Activated CD4-positive, alpha-beta T cell treated with anti-CD3 and anti-CD28 coated beads for 24 hours (primary cell): ENCODE measurements at places on chromosomes 2 and 18.

DNA sequence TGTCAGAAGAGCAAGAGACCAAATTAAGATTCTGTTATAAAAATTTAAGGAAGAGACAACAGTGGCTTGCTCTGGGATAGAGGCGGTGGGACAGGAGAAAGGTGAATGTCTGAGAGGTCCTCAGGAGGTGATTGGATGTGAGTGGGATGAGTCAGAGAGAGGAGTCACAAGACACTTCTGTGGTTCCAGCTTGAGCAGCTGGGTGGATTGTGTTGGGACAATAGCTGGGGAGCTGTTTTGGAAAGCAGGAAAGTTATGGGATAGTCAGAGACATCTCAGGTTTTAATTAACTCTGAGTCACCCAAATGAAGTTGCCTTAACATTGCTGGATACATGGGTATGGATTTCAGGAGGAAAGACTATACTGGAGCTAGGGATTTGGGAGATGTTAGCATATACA, 218.0 kb upstream of the TRIB2 start:
- no peak for DNase-seq

- DNase-seq, result no peak
These were observed 209.6 kb upstream of the PIK3C3 start for GRCh38 chr18:41745166-41746049.

DNA sequence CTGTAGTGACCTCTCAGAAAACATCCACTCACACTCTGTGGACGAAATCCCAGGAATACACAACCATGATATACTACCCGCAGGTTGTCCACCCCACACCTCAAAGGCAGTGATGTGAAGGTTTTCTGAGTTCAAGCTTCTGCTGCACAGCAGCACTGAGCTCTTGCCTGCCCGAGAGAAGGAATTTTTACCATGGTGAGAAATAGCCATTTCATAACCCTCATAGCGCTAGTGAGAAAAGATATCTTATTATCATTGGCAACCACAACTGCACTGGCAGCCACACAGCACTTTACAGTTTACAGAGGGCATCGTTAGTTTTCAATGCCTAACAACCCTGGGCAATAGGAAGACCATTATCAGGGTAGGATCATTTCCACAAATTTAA, 36.9 kb downstream of the NAPG start:
- DNase-seq, result no peak

DNA sequence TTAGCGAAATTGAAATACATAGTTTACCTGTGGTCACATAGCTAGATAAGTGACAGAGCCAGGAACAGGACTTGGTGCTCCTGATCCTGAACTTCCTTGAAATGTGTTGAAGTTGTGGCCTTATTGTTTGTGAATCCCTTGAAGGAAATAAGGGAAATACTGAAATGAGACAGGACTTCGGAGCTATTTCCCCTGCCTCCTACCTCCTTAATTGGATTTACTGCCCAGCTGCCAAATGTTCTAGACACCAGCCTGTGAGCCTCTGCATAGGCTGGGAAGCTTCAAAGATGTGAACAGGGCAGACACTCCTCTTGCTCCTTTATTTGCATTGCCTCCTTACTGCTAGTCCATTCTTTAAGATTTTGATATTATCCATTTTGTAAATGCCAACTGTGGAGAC, 135.2 kb downstream of the PRPF40A start:
- DNase-seq, result no peak

DNA sequence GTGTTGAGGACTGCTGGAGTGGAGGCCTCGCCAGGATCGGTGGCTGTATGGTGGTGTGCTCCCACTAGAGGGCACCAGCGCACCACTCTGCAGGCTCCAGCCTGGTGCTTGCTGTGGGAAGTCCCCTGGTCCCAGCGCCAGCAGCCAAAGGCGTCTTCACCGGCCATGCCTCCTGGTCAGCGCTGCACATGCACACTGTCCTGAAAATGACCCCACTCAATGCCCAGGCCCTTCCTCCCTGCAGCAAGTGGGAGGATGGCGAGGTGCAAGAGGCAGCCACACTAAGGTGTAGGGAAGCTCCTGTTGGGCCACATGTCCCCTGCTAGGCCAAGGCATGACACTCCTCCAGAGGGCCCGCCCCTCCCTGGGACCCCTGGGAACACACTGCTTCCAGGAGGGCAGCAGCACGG, 136.5 kb downstream of the CTIF start:
- peak; percentile 78 for DNase-seq

DNA sequence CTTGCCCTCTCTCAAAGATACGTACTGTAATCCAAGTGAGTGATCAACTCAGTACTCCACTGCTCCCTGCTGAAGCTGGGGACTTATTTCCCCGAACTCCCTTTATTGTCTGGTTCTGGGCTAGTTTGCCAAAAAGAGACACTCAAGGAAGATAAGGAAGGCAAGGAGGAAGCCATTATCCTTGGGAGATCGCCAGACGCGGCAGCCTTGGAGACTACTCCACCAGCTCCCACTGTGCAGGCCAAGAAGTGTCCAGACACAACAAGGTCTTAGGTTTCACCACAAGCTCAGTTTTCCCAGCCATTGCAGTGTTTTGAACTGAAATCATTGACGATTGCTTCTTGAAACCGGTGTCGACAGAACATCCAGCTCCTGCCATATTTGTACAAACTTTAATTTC, 439.6 kb upstream of the UBE2E3 start:
- no peak for DNase-seq

DNA sequence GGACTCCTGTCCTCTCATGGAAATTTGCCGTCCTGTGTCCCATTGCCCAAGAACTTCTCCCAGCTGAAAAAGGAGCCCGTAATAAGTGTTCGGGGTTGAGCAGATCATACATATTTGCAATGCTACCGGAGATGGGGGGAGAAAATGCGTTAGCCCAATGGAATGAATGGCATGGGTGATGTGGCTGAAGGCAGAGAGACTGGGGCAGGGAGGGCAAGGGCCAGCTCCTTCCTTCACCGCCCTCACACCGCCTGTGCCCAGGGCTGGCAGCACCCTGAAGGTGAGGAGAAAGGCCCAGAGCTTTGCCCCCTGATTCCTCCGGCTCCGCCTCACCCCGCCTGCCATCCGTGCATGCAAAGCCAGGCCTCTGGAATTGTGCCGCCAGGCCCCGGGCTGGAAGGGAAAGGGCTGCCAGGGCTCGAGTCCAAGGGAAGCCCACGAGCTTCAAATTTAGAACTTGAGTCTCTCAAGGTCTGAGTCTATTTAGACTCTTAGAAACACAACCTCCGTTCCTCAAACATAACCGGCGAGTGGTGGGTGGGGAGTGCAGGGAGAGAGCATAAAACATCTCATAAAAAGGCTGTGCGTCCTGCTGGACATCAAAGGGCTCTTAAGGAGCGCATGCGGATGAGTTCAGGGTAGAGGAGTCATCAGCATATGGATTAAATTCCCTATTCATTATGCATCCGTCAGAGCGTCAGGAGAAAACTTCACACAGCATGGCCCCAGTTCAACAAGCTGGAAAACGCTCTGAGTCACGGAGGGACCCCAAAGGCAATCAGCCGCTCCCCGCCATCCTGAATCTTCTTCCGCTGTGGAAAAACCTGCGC, 121.7 kb upstream of the GLI2 start:
- DNase-seq, result no peak

GRCh38 chr2:85887566-85888019, 1.2 kb downstream of the ST3GAL5 start:
- peak; percentile 23 for DNase-seq

GRCh38 chr2:124647245-124647644, 622.2 kb downstream of the CNTNAP5 start:
- DNase-seq, result no peak

DNA sequence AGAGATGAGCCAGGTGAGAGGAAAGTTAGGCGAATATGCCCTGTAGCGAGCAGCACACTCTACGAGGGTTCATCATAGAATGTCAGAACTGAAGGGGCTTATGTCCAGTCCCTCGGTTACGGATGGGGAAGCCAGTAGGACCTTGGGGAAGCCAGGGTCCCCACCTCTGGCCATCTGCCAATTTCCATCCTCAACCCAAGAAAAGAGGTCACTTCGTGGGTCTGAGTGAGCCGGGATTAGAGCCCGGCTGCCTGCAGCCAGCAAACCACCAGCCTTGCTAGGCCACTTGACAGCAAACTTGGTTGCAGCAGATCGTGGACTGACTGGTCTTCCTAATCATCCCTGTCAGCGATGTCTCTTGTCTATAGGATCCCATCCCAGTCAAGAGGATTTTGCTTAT, 11.4 kb downstream of the CIB4 start:
- DNase-seq, result no peak

DNA sequence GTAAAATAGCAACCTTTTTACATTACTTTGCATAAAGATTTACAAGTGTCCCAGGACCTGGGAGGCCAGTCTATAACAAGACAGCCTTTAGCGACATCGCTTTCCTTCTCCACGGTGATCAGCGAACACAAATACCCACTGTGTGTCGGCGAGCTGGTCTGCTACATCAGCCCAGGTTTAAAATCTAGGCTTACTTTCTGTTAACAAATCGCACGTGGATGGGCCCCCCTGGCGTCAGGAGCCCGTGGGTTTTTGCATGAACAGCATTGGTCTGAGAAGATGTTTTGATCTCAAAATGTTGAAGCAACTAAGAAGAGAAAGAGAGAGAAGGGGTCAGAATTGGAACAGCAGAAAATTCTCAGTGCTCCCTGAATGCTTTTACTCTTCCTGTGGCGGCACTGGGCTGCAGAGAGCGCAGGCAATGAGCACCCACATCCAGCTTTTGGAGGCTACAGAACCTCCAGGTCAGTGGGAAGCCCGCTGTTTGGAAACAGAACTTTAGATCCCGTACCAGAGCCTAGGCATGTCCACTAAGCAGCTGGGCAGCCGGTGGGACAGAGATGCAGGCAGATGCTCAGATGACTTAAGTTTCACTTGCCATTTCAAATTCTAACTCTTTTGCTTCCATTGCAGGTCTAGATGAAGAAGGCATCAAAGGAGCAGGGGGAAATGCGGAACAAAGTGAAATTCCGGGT, 32.9 kb downstream of the CYP27C1 start:
- DNase-seq, result no peak

DNA sequence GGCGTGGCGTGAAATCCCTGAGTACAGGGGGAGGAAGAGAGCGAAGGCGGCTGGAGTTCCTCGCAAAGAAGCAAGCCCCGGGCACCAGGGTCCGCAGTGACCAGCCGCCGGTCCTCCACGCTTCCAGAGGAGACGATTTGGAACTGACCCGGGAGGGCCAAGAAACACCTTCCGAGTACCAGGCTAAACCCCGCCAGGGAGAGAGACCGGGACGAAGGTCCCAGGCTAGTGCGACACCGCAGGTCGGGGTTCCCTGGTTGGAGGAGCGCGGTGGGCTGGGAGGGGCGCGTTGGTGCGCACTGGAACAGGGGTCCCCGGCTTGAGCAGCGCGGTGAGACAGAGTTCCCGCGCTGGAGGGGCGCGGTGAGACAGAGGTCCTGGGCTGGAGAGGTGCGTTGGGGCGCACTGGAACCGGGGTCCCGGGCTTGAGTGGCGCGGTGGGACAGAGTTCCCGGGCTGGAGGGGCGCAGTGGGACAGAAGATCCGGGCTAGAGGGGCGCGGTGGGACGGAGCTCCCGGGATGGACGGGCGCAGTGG, 901 bp downstream of the WDFY1 start:
- DNase-seq, result no peak

DNA sequence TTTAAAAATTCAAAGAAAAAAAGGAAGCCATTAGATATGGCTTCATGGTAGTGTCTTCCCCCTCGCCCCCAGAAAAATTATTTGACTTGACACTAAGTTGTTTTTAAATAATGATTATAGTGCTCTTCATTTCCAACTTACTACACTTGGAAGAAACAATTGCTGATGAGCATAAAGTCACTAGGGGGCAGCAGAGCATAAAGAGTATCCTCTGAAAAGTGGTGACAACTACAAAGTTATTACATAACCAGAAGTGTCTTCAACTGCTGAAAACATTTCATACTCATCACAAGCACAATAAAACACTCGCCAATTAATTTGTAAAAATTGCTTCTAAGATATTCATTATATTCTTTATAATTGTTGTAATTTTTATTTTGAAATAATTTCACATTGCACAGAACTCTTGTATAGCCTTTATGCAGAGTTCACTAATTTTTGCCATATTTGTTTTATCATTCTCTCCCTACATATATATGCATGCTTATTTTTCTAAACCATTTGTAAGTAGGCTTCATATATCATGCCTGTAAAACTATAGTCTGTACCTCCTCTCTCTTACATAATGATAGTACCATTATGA, 54.9 kb downstream of the EXOC6B start:
- DNase-seq, result peak; percentile 4

- DNase-seq, result no peak
These were observed 54.8 kb downstream of the HPCAL1 start for GRCh38 chr2:10357193-10358169.

GRCh38 chr2:222592176-222592575, 63.7 kb downstream of the FARSB start:
- no peak for DNase-seq

DNA sequence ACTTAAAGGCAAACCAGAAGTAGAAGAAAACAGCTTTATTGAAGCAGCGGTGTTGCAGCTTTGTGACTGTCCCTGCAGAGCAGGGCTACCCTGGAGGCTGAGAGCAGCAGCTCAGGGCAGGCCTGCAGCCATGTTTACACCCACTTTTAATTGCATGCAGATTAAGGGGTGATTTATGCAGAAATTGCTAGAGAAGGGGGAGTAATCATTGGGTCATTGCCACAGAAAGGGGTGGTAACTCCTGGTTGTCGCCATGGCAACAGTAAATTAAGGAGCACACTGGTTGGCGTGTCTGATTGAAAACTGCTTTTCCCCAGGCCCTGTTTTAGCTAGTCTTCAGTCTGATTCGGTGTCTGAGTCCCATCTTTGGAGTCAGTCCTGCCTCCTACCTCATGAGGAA, 195.4 kb upstream of the HDAC4 start:
- no peak for DNase-seq

- no peak for DNase-seq
These were observed 78.6 kb downstream of the ASB1 start for GRCh38 chr2:238505119-238505891.

DNA sequence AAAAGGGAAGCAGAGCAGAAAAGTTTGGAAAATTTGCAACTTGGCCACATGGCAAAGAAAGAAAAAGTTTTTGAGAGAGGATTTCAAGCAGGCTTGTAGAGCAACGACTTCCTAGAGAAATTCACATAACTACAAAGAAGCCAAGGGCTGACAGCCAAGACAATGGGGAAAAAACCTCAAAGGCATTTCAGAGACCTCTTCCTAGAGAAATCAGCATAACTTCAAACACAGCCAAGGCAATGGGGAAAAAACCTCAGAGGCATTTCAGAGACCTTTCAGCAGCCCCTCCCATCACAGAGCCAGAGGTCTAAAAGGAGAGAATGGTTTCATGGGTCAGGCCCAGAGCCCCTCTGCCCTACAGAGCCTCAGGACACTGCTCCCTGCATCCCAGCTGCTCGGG, 7.2 kb downstream of the ADI1 start:
- no peak for DNase-seq

DNA sequence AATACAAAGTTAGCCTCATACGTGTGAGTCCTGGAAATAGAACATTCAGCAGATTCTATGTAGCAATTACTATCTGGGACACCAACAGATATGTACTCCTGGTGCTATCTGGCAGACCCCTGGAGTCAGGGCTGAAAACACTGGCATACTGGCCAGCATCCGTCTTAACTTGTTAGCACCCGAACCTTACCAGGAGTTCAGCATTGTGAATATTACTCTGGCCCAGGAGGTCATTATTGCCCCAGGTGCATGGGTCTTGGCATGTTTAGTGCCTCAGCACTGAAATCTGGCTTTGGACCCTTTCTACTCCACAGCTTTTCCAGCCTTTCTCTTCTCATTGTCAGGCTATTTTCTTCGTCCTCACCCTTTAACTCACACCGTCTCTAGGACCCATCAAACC, 11.9 kb upstream of the NDUFV2 start:
- no peak for DNase-seq

GRCh38 chr2:42962508-42962953, 170.1 kb upstream of the HAAO start:
- DNase-seq, result no peak

- no peak for DNase-seq
These were observed 2.1 kb upstream of the SMAD2 start for GRCh38 chr18:47932603-47933002.
